ENCODE measurements at places on chromosomes 7 and 10.

- DNase-seq: no peak
Measured at GRCh38 chr10:48690791-48691660, 6.4 kb downstream of the WDFY4 start.

GRCh38 chr10:75506930-75507329 lies 75.5 kb downstream of the LRMDA start:
- DNase-seq: no peak

DNA sequence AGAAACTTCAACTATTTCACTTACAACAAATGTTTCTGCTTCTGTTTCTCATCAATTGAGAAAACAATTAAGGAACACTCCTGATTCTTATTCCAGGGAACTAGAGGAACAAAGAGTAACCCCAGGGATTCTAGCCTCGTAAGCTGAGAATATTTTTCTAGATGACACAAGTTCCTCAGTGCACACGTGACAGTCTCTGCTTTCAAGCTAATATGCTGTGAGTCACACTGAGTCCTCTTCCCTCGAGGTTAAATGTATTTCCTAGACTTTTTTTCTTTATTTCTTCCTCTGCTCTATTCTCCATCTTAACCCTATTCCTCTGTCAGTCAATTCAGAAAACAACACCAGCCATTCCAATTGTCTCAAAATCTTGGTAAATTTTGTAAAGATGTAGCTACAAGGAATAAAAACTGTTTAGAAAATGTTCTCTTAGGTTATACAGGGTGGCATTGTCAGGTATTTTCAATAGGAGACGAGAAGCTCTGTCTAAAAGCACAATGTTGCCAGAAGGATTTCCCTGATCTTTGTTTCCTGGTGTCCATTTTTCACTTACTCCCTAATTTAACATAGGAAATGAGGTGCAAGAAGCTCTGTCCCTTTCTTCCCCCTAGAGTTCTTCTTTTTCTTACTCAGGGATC lies 5.8 kb upstream of the C1GALT1 start:
- no peak for DNase-seq

DNA sequence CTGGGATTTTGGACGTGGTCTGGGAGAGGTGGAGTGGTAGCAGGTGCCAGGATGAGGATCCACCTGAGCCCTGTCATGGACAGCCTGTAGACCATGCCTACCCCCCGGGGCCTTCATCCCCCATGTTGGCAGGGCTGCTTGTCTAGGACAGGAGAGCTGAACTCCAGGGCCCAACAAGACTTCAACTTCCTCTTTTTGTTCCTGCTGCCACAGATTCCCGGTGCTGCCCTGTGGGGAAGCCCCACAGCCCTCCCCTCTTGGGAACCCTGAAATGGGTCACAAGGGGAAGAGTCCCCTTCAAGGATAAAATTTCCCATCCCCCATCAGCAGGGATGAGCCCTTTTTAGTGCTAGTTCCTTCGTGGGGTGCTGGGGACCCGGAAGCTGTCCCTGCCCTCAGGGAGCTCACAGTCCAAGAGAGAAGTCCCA lies 1.3 kb upstream of the CUEDC2 start:
- no peak for DNase-seq

DNA sequence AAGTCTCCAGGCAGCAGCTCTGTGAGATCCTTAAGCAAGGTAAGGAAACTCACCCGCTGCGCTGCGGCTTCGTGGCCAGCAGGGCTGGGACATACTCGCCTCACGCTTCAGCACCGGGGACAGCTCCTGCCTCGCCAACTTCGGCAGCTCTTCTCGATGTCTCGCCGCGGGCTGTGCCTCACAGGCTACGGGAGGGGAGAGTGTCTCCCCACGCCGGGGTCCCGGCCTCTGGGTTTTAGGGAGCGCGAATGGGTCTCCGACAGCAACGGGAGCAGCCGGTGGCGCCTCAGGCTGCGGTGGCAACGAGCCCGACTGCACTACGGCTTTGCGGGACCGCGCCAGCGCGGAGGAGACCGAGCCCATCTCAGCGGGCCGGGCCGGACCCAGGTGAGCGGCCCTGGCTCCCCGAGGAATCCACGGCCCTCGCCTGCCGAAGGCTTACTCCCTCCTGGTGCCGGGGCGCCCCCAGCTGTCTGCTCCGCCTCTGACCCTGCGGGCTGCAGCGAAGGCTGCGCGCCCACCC lies 62.4 kb downstream of the LSM5 start:
- DNase-seq: peak; percentile 2

GRCh38 chr7:155953781-155954549 lies 141.7 kb upstream of the SHH start:
- DNase-seq: no peak

DNA sequence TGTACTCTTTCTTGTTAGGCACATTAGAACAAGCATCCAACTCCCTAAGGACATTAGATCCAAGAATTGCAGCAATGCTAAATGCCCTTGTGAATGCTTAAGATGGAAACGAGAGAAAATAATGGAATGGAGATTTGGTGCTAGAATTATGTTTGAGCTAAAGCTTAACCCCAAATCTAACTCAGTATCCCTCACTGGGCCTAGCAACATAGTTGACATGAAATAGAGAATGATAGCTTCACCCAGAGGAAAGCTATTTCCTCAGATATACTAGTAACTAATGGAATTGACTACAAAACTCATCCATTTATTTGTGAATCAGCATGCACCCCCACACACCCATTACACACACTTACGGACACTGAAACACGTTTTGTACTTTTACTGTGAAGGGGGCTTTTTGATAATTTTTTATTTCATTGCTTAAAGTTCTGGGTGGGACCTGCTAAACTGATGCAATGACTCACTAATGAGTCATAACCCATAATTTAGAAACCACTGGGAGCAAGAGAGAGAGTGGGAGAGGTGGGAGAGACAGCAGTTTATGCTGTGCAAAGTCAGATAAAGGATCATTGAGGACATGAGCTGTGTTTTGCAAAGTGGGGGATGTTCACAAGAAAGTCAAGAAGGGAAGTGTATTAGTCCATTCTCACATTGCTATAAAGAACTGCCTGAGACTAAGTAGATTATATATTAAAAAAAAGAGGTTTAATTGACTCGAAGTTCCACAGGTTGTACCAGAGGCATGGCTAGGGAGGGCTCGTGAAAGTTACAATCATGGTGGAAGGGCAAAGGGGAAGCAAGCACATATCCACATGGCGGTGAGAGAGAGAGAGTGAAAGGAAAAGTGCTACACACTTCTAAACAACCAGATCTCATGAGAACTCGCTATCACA lies 382.7 kb downstream of the SFMBT2 start:
- no peak for DNase-seq

DNA sequence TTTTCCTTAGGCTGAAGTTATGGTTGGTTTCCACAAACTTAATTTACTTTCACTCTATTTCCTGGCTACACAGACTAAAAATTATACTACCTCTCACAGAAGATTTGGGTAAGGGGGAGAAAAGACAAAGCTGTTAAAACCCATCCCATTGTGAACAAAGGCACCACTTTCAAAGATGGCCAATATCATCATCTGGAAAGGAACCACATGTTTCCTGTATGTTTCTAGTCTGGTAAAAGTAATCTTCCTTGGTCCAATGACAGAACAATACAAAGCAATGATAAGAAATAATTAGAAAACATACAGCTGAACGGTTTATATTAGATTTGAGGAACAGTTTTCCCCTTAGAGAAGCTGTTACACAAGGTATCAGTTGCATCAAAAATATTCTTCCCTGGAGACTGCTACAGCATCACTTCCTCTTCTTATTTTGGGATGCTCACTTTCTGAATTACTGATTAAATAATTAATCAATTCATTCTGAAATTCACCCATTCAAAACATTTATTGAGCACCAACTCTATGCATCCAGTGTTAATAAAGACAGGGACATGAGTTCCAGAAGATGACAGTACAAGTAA lies 8.5 kb upstream of the SFR1 start:
- no peak for DNase-seq

GRCh38 chr7:158646766-158647474 lies 57.7 kb downstream of the NCAPG2 start:
- DNase-seq: no peak

DNA sequence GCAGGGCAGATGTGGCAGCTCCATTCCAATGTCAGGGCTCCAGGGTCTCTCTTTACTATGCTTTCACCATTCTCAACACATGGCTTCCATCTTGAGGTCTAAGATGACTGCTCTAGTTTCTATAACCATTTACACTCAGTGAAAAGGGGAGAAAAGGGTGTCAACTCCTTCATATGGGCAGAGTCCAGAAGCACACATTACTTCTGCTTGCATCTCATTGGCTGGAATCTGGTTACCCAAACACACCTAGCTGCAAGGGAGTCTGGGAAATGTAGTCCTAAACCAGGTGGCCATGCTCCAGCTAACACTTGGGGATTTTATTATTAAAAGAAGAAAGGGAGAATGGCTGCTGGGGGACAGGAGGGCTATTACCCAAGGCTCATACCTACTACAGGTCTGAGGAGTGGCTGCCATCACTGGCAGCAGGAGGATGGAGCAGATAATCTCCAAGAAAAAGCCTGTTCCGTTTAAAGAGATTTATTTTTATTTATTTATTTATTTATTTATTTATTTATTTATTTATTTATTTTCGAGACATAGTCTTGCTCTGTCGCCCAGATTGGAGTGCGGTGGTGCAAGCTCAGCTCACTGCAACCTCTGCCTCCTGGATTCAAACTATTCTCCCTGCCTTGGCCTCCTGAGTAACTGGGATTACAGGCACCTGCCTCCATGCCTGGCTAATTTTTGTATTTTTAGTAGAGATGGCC lies 29.1 kb upstream of the LBX1 start:
- DNase-seq: no peak

DNA sequence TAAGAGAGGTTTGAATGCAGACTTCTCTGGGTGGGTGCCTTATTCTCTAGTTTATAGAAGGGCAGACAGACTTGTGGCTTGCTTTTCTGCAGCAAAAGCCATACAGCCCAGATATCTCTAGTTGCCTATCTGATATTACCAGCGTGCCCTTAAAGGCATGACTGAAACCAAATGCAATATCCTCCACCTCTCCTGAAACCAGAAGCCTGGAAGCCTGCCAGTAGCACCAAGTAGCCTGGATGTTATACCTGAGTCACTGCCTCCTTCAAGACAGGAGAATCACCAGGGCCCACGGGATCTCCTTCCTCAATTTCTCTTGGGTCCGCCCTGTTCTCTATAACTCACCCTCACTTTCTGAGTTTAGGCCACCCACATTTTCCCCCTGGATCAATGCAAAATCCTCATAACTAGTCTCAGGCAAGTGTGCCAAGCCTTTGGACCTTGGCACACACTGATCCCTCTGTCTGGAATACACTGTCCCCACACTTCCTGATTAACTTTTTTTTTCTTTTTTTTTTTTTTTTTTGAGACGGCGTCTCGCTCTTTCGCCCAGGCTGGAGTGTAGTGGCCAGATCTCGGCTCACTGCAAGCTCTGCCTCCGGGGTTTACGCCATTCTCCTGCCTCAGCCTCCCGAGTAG lies 638.4 kb downstream of the GALNT17 start:
- no peak for DNase-seq
